ENCODE measurements at places on chromosomes 7 and 10. TPM values are rescaled to one million over a fixed set of nuclear protein-coding genes. Genes with fewer than 3 reads are reported as not detected.

Gene PDE6C
- not detected for total RNA-seq

Gene ZNF3
- total RNA-seq = 31.5 TPM

Gene CTTNBP2
- 0.32 TPM for total RNA-seq

Gene PRRT4
- total RNA-seq = 0.16 TPM

Gene CALCR
- total RNA-seq = not detected

Gene TUBB8
- total RNA-seq = not detected

Gene HSPA12A
- 11.8 TPM for total RNA-seq

Gene GJD4
- 0.16 TPM for total RNA-seq

Gene C7orf57
- 0.24 TPM for total RNA-seq

Gene HOXA5
- total RNA-seq = not detected

Gene ARHGEF5
- total RNA-seq = 10.1 TPM

Gene ZMIZ2
- total RNA-seq = 16.5 TPM

Gene TFEC
- total RNA-seq = under 0.01 TPM

Gene LRRD1
- total RNA-seq = not detected

Gene ENO4
- 1.3 TPM for total RNA-seq

Gene NPY4R2
- total RNA-seq = 0.16 TPM

Gene INHBA
- 78.7 TPM for total RNA-seq

Gene HOXA10
- total RNA-seq = not detected

Gene TAS2R5
- 0.24 TPM for total RNA-seq

Gene GNG11
- total RNA-seq = 21.4 TPM

Gene NPFFR1
- total RNA-seq = not detected

Gene ETV1
- 12.8 TPM for total RNA-seq

Gene CTAGE15
- 0.36 TPM for total RNA-seq

Gene NXPH1
- not detected for total RNA-seq

Gene CYP3A4
- not detected for total RNA-seq

Gene ANKRD2
- total RNA-seq = 0.32 TPM

Gene MYOZ1
- total RNA-seq = 0.12 TPM

Gene CYP3A5
- 0.32 TPM for total RNA-seq

Gene UCMA
- total RNA-seq = not detected

Gene PRXL2A
- total RNA-seq = 20.4 TPM

Gene RPEL1
- total RNA-seq = not detected

Gene SPDYE6
- total RNA-seq = not detected

Gene FFAR4
- total RNA-seq = not detected

Gene MEST
- 24.3 TPM for total RNA-seq

Gene SLC37A3
- total RNA-seq = 64.1 TPM

Gene PRPS1L1
- not detected for total RNA-seq

Gene LFNG
- total RNA-seq = 20.3 TPM

Gene COL1A2
- 10,219 TPM for total RNA-seq

Gene AOC1
- not detected for total RNA-seq

Gene HOXA6
- total RNA-seq = not detected

Gene MGMT
- total RNA-seq = 19.9 TPM

Gene HOGA1
- 1.5 TPM for total RNA-seq

Gene RADIL
- total RNA-seq = 2.3 TPM

Gene CHAT
- not detected for total RNA-seq

Gene NACAD
- 3.5 TPM for total RNA-seq

Gene TMEM236
- not detected for total RNA-seq

Gene ALOX5
- total RNA-seq = not detected

Gene MSMB
- total RNA-seq = not detected

Gene CHST15
- total RNA-seq = 35.5 TPM

Gene SMKR1
- total RNA-seq = 0.12 TPM

Gene IFIT2
- 11.9 TPM for total RNA-seq

Gene MKX
- total RNA-seq = 23.7 TPM

Gene CAMK2B
- not detected for total RNA-seq

Gene NAT16
- total RNA-seq = not detected
